Activated T-helper 17 cell treated with anti-CD3 and anti-CD28 coated beads, Interleukin-2, amount 50 U/mL, for 72 hours (primary cell): ENCODE measurements at places on chromosomes 7 and 10. TPM values are rescaled to one million over a fixed set of nuclear protein-coding genes. Genes with fewer than 3 reads are reported as not detected.

GRCh38 chr7:101903515-101903868 lies 86.1 kb downstream of the CUX1 start:
- no peak for ATAC-seq

GRCh38 chr7:108345710-108346336 lies 110.4 kb downstream of the NRCAM start:
- ATAC-seq: no peak

ABCB4 gene
- not detected for total RNA-seq

SOSTDC1 gene
- not detected for total RNA-seq

FBXL13 gene
- total RNA-seq: 0.45 TPM
